ENCODE measurements at places on chromosomes 2 and 18.

- DNase-seq: no peak
These were observed 78.7 kb downstream of the FTCDNL1 start for GRCh38 chr2:199772035-199772976.

GRCh38 chr2:60998628-60999545 lies 18.6 kb upstream of the PEX13 start:
- no peak for DNase-seq

DNA sequence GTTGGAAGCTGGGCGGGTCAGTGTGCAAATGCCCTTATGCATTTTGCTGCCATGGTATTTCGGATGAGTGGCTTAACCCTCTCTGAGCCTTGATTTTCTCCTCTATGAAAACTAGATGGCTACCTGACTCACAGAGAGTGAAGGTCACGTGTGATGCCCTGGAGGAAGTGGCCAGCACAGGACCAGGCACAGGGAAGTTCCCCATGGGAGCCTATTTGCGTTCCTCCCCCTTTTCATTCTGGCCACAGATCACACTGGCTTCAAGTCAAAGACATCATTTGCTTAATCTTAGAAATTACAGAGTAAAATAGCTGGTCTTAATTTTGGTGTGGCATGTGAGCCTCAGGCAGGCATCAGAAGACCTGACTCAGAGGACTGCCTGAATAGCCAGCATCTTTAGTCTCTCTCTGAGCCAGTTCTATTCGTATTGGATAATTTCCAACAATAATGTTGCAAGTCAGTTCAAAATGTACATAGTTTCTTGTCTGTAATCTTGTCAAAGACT lies 57.6 kb upstream of the CD302 start:
- no peak for DNase-seq

DNA sequence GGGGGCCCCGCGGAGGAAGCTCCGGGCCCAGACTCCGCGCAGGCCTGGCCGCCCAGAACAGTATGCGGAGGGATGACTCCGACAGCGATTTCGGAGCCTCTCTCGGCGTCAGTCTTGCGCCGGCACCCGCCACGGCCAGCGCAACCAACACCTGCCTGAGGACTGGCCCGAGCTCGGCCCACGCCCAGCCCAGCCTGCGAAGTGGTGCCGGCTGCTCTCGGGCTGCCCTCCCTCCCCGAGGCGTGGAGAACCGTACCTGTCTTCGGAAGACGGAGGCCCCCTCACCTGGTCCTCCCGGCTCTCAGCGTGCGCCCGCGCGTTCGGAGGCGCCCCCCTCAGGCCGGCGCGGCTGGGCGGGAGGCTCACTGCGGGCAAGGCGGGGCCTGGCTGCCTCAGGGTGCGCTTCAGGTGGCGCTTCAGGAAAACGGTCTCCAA lies at the start of gene M1AP:
Gene M1AP (minus strand): TSS at position 322 of the 435 bp plus-strand sequence. CDS start 8,055 bp downstream, outside the sequence.
- DNase-seq: no peak

GRCh38 chr2:187079901-187080300 lies 230.9 kb upstream of the ZSWIM2 start:
- DNase-seq: no peak

DNA sequence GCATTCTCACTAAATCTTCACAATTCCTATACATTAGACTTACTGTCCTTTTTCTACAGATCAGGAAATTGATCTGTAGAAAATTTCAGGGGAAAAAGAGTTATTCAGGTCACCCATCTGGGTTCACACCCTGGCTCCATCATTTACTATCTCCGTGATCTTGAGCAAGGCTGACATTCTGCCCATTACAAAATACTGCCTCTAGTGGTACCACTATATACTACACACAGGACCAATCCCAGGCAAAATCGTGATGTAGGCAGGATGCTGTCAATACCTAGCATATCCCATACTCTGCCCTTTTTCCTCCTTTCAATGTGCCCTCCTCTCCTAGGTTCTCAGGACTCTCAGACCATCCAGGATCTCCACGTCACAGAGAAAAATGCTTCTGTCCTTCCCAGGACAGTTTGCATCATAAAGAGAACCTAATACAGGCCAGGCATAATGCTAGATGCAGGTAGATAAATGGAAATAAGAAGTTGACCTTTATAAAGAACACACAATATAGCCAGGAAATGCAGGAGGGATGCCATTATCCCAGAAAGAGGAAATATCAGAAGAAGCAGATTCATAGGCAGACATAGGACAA lies 101.9 kb downstream of the CDH20 start:
- DNase-seq: no peak

All from head of caudate nucleus (tissue), 42 donors.